ENCODE measurements at places on chromosomes 1 and 21.

DNA sequence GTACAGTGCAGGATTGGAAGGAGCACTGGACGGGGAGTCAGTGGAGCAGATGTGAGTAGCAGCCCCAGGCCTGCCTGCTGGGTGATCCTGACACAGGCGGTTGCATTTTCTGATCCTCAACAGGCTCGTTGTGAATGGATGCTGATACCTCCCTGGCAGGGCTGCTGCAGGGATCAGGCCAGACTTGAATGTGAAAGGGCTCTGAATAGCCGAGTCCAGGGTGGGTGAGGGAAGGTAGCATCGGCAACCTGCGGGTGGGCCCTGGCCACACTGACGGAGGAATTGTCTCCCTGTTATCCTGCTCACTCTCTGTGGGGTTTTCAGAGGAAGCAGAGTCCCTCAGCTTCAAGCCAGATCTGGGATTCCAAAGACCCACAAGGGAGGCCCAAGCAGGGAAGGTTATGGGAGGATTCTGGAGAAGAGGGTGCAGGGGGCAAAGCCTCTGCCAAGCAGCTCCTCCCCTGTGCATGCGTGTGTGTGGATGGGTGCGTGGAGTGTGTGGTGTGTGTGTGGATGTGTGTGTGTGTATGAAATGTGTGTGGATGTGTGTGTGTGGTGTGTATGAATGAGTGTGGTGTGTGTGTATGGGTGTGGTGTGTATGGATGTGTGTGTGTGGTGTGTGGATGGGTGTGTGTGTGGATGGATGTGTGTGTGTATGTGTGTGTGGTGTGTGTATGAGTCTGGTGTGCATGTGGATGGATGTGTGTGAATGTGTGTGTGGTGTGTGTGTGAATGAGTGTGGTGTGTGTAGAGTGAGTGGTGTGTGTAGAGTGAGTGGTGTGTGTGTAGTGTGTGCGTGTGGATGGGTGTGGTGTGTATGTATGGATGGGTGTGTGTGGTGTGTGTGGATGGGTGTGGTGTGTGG, 100.3 kb downstream of the UBIAD1 start:
- no peak for DNase-seq

GRCh38 chr1:147496571-147497210, 44.6 kb upstream of the BCL9 start:
- DNase-seq, result no peak

DNA sequence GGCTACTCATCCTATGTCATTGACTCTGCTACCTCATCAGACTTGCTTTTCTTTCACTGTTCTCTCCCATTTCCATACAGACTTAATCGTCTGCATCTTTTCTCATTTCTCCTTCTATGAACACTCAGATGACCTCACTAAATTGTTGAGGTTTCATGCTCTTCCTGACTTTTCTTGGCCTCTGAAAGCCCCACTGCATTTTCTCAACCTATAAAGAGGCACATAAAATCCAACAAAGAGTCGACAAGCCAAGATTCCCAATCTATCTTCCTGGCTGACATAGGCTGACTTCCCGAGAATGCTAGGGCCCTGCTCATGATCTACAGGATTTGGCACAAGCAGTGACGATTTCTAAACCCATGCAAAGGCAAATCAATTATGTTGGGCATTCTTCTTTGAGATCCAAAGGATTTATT, 280.8 kb upstream of the DPYD start:
- DNase-seq, result no peak

DNA sequence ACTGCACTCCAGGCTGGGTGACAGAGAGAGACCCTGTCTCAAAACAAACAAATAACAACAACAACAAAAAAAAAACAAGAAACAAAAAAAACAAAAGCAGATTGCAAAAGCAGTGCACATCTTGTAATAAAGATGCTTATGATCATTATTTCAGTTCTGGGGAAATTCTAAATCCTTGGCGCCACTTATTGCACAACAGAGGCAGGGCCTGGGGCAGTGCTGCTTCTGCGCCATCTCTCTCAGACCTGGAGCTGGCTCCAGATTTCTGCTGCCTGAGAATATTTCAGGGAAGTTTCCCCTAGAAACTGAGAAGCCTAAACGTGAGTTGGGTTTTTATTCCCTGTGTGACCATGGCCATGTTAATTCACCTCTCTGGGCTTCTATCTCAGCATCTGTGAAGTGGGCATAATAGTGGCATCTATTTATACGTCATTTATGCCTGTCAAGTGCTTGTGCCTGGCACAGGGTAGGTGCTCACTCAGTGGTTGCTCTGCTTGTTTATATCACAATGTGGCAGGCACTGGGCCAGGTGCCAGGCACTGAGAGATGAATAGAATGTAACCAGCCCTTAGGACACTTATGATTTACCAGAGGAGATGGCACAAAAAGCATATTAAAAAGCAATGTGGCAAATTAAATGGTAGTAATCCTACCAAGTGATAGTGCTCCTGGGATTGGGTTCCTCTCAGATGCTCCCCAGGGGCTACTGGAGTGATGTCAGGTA, 67.9 kb downstream of the MDM4 start:
- DNase-seq, result no peak

DNA sequence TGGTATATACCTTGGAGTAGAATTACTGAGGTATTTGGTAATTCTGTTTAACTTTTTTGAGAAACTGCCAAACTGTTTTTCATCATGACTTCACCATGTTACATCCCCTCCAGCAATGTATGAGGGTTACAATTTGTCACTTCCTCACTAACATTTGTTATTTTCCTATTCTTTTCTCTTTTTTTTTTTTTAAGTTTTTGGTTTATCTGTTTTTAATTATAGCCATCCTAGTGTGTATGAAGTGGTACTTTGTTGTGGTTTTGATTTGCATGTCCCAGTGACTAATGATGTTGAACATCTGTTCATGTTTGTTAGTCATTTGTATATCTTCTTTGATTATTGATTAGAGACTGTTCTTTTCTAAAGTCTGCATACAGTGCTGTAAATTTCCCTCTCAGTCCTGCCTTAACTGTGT, 147.3 kb downstream of the HS2ST1 start:
- DNase-seq, result no peak

GRCh38 chr21:45012662-45013259, 61.6 kb upstream of the ADARB1 start:
- DNase-seq, result no peak

GRCh38 chr1:174535207-174535606, 87.4 kb downstream of the GPR52 start:
- no peak for DNase-seq

GRCh38 chr1:192639607-192640368, 3.8 kb downstream of the RGS13 start:
- DNase-seq, result no peak

- no peak for DNase-seq
These were observed 82.1 kb downstream of the TTC3 start for GRCh38 chr21:37155186-37155585.

DNA sequence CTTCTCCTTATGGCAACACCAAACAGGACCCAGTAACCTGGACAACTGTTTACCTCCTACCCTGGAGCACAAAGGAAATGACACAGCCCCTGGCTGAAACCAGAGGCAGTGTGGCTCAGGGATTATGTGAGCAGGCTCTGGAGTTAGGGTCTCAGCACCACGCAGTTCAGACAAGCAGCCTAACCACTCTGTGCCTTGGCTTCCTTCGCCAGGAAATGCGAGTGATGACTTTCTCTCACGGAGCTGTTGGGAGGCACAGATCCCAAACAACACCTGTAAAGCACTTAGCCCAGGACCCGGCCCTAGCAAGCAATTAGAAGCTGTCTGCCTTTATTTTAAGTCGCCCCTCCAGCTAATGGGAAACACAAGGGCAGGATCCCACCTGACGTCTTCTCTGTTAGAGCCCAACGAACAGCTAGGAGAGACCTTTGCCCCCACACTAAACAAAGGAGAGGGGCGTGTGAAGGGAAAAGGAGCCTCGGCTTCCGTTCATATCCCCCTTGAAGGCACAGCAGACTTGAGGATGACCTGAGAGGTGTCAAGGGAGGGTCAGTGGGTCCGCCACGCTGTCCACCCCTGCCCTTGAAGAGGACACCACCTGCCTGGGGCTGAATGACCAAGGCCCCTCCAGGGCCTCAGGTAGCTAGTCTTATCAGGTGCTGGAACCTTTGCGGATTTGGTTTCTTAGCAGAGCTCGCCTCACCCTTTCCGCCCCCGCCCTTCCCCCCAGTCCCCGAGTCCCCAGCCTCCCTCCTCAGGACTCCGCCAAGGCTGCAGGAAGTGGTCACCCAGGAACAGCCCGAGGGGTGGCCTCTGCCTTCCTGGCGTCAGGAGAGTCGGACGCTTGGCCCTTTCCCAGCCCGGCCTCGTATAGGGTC, 860 bp downstream of the TMEM63A start:
- DNase-seq, result peak; percentile 61

- peak; percentile 81 for DNase-seq
These were observed 2.5 kb upstream of the APOBEC4 start for GRCh38 chr1:183655562-183656075.

GRCh38 chr1:233357595-233358397, 30.3 kb downstream of the MAP3K21 start:
- DNase-seq, result no peak

GRCh38 chr1:29201595-29202051, 19.9 kb upstream of the SRSF4 start:
- no peak for DNase-seq

GRCh38 chr1:204178487-204179281, 12.5 kb upstream of the REN start:
- no peak for DNase-seq

GRCh38 chr1:100441651-100442050, 89.3 kb downstream of the CDC14A start:
- DNase-seq, result no peak

DNA sequence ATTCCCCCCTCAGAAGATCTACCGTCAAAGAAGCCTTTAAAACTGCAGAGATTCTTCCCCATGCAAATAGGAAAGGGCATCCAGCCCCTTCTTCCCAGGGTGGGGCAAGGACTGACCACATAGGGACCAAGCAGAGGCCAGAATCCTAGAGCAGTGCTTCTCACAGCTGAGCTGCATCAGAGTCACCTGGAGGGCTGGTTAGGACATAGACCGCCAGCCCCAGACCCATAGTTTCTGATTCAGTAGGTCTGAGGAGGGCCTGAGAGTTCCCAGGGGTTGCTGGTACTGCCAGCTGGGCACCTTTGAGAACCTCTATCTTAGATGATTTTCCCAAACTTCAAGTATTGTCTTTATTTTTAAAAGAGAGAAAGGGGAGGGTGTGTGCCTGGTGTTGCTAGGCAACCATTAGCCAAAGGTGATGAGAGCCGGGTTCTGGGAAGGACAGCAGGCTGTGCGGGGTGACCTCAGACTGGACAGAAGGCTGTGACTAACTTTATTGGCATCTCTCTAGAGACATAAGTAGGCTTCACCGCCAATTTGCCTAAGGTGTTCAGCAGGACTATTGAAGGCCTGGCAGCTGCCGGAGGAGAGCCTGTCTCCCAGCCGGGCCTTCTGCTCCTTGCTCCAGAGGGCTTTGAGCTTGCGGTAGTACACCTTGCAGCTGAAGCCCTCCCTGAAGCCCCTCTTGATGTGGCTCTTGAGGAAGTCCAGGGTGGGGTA, 3.0 kb downstream of the SPATA46 start:
- no peak for DNase-seq

GRCh38 chr21:46229133-46229922, 754 bp upstream of the LSS start:
- DNase-seq, result peak; percentile 7

GRCh38 chr1:5983361-5984103, 8.7 kb downstream of the NPHP4 start:
- no peak for DNase-seq

DNA sequence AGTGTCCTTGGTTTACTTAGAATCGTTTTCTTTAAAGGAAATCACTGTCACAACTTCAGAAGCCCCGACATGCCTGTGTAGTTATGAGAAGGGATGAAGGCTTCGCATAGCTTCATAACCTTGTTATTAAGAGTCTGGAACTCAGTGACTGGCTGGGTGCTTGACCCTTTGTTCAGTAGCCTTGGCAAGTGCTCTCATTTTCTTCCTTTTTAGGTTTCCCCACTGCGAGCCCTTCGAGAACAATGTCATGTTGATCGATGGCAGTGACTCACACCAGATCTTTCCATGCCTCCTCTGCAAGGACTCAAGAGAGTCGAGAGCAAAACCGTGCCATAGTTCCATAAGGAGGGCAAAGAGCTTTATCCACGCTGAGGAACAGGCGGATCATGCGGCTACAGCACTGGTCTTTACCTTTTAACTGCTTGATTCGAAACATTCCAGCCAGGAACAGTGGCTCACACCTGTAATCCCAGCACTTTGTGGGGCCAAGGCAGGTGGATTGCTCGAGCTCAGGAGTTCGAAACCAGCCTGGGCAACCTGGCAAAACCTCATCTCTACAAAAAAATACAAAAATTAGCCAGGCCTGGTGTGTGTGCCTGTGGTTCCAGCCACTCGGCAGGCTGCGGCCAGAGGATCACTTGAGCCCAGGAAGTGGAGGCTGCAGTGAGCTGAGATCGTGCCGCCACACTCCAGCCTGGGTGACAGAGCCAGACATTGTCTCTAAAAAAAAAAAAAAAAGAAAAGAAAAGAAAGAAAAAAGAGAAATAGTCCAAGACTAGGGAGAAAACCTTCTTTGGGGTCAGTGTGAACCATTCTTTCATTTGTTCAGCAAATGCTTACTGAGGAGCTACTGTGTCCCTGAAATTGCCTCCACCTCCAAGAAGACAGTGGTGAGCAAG, 95.4 kb upstream of the ERRFI1 start:
- DNase-seq, result no peak

- DNase-seq, result no peak
These were observed 71.3 kb downstream of the ESRRG start for GRCh38 chr1:216651826-216652418.

- DNase-seq, result no peak
These were observed 511 bp downstream of the ZNF683 start for GRCh38 chr1:26372039-26372438.

DNA sequence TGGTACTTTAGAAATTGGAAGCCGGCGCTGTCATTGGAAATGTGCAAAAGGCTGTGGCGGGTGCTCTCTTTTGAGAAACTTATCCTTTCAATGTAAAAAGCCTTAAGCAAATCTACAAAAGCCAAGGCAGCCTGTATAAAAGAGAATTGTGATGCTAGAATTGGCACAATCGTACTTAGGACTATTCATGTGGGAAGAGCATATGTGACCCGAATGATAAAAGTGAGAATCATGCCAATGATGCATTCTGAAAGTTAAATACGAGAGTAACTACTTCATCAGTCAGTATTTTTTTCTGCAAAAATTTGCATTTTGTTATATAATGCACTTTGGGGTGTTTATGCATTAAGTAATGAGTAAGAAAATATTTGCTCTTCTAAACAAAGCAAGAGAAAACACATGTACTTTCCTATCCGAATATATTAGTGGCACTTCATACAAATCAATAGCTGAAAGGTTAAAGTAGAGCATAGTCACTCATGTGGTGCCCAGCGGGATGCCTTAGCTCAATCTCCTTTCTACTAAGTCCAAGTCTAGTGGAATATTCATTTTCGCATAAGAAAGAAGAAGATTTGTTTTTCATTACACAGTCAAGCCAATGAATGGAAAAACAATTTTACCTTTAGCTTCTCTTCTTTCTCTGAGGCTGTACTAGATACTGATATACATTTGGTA, 1256.6 kb upstream of the B3GALT2 start:
- no peak for DNase-seq

GRCh38 chr1:75203415-75204277, 69.5 kb downstream of the LHX8 start:
- DNase-seq, result no peak

- no peak for DNase-seq
These were observed 245.9 kb upstream of the PLD5 start for GRCh38 chr1:242770366-242770765.
